ENCODE measurements at places on chromosomes 12 and 14. TPM values are rescaled to one million over a fixed set of nuclear protein-coding genes. Genes with fewer than 3 reads are reported as not detected.

DNA sequence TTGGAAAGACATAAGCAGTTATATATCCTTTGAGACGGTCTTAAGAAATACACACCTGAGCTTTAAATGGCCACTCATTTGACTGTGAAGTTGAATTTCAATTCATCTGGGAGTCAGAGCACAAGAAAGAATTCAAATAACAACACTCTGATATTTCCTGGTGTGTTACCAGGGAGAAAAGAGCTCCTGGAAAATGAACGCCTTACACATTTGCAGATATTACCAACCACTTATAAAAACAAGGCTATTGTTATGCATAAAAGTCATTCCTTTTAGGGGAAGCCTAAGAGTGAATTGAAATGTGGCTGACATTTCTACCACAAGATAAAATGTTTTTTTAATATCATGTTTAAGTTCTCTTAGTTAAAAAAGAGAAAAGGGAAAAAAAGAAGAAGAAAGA lies 229.2 kb upstream of the PLEKHG7 start:
- no peak for DNase-seq

- no peak for DNase-seq
Measured at GRCh38 chr12:64669270-64669842, 59.1 kb downstream of the RASSF3 start.

GRCh38 chr12:32285489-32285888 lies 113.9 kb upstream of the FGD4 start:
- DNase-seq, result no peak

GRCh38 chr14:36057452-36058116 lies 118.9 kb downstream of the PTCSC3 start:
- DNase-seq, result no peak

ZDHHC22 gene
- not detected for total RNA-seq

SIX6 gene
- not detected for total RNA-seq

ZNF385A gene
- 12.0 TPM for total RNA-seq
